Tibial nerve (tissue), 4 donors: ENCODE measurements at places on chromosomes 4 and X. TPM values are rescaled to one million over a fixed set of nuclear protein-coding genes. Genes with fewer than 3 reads are reported as not detected.

GRCh38 chr4:7031558-7032449 lies 11.4 kb upstream of the TADA2B start:
- DNase-seq: no peak

GRCh38 chrX:49147936-49148335 lies 14.6 kb upstream of the MAGIX start:
- DNase-seq: no peak

DNA sequence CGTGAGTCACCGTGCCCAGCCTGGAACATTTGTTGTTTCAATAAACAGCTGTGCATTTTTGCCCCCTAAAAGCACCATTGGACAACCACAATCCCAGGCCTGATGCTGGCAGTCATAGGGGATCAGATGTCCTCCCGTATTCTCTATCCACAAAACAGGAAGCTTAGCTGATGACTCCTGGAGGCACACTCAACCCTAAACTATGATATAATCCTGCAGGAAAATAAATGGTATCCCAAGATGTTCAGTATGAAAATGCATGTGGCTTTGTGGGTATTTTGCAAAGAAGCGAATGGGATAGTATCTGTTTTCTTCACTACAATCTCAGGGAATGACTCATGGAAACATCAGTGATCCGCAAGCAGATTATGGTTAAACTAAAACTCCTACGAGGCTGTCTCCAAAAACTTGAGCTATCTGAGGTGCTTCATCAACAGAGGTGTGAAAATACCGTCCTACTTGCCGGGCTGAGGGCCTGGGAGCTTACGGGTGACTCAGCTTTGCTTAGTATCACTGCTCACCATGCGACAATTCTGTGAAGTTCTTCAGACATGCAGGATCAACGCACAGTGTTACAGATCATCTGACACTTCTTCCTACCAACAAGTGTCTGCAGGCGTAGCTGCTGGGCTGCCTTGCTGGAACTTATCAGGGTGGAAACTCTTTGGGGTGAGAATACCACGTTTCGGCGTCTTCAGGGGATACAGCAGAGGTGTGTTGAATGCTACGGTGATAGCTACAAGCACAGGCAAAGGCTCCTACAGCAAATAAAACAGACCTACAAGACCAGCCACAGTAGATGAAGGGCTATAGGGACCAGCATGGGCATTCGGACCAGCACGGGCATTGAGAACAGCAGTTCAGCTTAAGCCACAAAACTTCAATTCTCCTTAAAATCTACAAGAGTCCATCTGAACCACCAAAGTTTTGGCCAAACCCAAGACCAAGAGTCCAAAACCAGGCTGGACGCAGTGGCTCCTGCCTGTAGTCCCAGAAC lies 148.5 kb downstream of the DHRSX start:
- no peak for DNase-seq

GRCh38 chrX:110208092-110208491 lies 109.8 kb downstream of the AMMECR1 start:
- no peak for DNase-seq

GRCh38 chrX:112819813-112820212 lies 20.8 kb downstream of the AMOT start:
- no peak for DNase-seq

GRCh38 chr4:52586069-52586468 lies 73.0 kb downstream of the USP46 start:
- no peak for DNase-seq

GRCh38 chr4:162836773-162837172 lies 329.9 kb downstream of the NAF1 start:
- DNase-seq: no peak

GRID2 gene
- total RNA-seq: not detected

DNA sequence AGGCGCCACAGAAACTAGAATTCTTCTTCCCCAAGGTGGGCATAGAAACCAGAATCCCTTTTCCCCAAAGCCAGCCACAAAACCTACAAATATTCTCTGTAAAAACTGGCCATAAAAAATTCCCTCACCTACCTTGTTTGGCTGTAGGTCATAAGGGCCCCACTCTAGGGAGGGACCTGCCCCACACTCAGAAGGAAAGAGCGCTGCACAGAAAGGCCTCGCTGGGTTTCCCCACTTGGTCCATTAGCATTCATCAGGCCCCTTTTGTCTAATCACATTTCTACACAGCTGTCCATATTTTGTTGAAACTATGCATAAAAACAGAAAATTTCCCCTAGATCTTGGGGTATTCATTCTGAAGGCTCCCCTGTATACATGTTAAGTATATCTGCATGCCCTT lies 54.1 kb downstream of the PHKA2 start:
- DNase-seq: no peak

DNA sequence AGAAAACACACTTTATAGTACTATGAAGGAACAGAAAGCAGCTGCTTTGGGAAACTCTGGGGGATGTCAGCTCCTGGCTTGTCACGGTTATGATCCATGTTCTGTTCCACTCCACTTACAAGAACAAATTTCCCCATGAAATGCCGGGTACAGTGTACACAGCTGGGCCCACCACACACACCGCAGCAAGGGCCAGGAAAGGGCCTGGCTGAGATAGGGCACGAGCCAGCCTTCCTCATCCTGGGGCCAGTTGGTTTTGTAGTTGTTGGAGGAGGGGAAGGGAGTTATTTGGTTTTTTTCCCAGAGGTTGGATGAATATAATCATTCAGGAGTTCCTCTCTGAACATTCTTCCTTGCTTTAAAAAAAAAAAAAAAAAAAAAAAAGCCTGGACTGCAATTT lies 56.8 kb downstream of the SEPSECS start:
- no peak for DNase-seq

DNA sequence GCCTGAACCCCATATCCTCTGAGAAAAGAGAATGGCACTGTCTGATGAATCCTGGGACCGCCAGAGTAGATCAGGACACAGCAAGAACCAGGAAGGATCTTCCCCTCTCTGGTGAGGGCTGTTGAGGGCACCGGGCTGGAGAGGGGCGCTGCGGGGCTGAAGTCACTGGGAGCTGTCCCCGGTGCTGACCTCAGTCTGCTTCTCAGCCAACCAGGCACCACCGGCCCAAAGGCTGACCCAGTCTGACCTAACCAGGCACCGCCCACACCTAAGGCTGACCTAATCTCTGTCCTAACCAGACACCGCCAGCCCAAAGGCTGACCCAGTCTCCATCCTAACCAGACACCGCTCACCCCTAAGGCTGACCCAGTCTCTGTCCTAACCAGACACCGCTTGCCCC lies 82.8 kb downstream of the CPZ start:
- no peak for DNase-seq

FAM9A gene
- total RNA-seq: not detected

N4BP2 gene
- 6.9 TPM for total RNA-seq

OPHN1 gene
- 21.4 TPM for total RNA-seq

GRCh38 chrX:54695231-54695630 lies 102.8 kb downstream of the ITIH6 start:
- DNase-seq: no peak

DNA sequence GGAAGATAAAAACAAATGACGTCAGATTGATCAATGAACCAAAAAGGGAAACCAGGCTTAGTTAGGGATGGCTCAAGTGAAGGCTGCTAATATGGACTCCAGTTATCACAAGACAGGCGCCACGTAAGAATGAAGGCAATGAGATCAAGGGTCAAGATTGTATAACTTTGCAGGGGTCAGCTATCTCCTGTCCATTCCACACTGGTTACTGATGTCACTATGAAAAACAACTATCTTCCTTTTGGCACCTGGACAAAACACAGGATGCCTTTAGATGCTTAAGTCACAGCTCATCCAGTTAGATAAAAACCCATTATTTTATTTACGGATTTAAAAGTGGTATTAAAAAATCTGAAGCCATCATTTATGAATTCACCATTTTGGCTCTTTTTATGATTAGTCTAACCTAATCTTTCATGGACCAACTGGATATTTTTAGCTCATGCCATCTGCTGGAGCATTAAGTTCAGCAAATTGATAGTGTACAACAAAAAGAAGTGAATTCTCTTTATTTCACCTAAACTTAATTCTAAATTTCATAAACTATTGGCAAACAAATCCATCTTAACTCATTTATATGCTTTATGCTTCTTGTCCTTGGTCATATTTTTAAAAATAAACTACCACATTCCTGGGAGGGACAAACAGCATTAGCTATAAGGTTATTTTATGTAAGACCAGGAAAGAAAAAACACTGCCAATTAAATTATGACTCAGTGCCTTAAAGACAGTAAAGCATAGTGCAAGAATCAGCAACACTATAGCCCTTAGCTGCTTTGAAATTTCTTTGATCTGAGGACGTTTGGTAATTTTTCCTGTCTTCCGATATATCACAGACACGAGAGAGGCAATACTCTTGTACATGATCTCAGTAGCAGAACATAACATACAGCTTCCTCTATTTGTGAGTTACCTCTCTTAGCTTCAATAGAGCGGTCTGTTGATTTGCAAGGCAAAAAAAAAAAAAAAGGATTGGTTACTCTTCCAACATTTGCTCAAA lies 27.0 kb downstream of the DHX15 start:
- no peak for DNase-seq

GRCh38 chrX:129649268-129650182 lies 5.2 kb downstream of the APLN start:
- no peak for DNase-seq

DNA sequence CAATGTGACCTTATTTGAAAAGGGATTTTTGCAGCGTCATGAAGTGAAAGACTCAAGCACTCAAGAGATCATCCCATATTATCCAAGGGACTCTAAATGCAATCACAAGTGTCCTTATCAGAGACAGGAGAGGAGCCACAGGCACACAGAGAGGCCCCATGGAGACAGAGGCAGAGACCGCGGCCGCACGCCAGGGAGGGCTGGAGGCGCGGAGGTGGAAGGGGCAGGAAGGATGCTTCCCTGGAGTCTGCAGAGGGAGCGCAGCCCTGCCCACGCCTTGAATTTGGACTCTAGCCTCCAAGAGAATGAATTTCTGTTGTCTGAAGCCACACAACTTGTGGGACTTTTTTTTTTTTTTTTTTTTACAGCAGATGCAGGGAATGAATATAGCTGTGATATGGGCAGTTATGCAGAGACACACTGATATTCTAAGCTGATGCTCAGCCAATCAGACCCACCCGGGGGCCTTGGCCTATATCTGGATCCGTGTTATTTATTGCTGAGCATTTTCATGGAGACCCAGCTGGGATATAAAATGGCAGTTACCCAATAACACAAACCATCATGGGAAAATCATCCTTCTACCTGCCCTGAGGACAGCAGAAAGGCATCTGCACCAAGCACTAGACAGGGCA lies 244.8 kb upstream of the PSAPL1 start:
- DNase-seq: no peak

- DNase-seq: no peak
Observed at GRCh38 chr4:88911246-88912212, 145.5 kb downstream of the FAM13A start.

DNA sequence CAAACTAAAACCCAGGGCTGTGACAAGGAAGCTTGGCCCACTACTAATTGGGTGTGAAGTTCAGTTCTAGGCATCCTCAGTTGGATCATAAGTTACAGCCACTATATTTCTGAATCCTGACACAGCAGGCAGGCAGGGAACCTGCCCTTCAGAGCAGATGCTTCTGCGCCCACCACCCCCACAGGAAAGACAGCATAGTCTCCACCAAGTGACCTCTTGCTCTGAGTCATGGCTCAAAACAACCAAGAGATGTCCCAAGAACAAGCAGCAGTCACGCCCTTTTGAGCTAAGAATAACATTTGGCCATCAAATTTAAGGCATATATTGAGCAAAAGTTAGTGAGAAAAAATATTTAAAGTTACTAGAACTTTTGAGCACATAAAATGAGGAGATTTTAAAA lies 170.7 kb upstream of the SMARCAD1 start:
- DNase-seq: no peak

GRCh38 chr4:89196745-89197144 lies 85.4 kb downstream of the TIGD2 start:
- no peak for DNase-seq

ARR3 gene
- total RNA-seq: not detected

CT47B1 gene
- not detected for total RNA-seq

MBNL3 gene
- 13.8 TPM for total RNA-seq

- DNase-seq: no peak
Observed at GRCh38 chr4:169414913-169415312, 144.2 kb upstream of the SH3RF1 start.

CLDN2 gene
- not detected for total RNA-seq

- no peak for DNase-seq
Observed at GRCh38 chr4:104979083-104979760, 167.5 kb upstream of the TET2 start.

- no peak for DNase-seq
Observed at GRCh38 chr4:103091601-103092223, 7.9 kb downstream of the BDH2 start.

GRCh38 chr4:147678796-147679549 lies 5.0 kb downstream of the PRMT9 start:
- no peak for DNase-seq

IL9R gene
- total RNA-seq: 0.44 TPM

NXF2B gene
- not detected for total RNA-seq

DNA sequence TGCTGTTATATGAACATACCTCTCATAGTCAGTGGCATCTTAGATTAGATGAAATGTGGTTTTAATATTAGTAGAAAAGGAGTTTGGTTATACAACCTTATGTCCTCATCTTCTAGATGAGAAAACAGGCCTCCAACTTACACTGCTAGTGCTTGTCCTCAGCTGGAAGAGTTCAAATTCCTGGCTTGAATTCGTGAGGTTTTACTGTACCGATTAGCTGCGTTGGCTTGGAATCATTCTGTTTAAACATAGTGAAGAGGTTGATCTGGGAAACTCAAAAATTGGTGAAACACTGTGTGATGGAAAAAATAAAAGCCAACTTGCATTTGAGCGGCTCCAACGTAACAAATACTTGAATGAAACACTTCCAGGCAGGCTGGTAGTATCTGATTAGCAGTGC lies 81.0 kb downstream of the LNX1 start:
- no peak for DNase-seq

- no peak for DNase-seq
Observed at GRCh38 chrX:26466387-26466786, 250.4 kb downstream of the MAGEB5 start.

APLN gene
- 0.21 TPM for total RNA-seq

GRCh38 chrX:38327775-38328081 lies 419 bp upstream of the RPGR start:
- DNase-seq: no peak

DNA sequence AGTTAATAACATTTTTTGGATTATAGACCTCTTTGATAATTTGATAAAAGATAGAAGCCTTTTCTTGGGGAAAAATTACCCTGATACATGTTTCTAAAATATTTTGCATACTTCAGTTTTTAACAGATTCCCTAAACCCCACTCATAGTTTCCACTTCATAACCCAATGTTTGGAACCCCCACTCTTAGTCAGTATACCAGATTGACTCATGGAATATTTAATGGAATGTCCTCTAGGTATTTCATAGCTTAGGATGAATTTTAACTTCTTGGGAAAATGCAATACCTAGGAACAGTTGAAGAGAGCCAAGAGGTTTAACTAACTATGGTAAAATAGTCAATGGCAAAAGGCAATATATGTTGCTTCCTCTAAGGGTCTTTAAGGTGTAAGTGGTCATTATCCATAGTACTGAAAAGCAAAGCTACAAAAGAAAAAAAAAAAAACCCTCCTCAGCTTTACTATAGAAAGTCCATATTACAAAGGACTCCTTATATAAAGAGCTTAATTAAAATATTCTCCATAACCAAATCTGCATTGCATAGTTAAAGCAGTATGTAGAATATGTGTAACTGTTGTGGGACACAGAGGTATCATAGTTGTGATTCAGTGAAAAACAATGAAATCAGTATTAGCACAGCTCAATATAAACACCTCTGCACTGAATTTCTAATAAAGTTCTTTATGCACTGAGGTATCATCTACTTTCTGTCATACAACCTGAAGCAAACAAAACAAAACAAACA lies 159.9 kb downstream of the PCDH7 start:
- DNase-seq: no peak

MAB21L2 gene
- total RNA-seq: 0.20 TPM

- no peak for DNase-seq
Observed at GRCh38 chr4:31343061-31343460, 622.9 kb downstream of the PCDH7 start.
